T-helper 9 cell (primary cell): ENCODE measurements at places on chromosomes 1 and 21.

GRCh38 chr21:16713331-16714117, 799.3 kb upstream of the CXADR start:
- DNase-seq: no peak

DNA sequence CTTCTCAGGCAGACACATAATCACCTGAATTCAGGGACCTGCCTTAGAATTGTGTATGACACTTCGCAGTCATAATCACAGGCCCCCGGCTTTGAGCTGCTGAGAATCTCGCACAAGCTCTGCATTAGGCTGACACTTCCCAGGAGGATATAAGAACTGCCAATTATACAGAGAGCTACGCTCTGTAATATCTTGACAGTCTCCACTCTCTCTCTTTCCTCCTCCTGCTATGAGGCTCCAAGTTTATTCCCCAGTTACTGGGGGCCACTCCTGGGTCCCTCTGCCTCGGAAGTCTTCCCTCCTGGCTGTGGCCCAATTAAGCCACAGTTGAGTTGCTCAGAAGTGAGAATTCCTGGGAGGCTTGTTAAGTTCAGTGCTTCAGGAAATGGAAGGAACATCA, 42.7 kb downstream of the EBNA1BP2 start:
- DNase-seq: no peak

GRCh38 chr1:111976332-111976731, 13.1 kb downstream of the KCND3 start:
- no peak for DNase-seq

GRCh38 chr1:210437111-210437510, 108.4 kb downstream of the HHAT start:
- no peak for DNase-seq

DNA sequence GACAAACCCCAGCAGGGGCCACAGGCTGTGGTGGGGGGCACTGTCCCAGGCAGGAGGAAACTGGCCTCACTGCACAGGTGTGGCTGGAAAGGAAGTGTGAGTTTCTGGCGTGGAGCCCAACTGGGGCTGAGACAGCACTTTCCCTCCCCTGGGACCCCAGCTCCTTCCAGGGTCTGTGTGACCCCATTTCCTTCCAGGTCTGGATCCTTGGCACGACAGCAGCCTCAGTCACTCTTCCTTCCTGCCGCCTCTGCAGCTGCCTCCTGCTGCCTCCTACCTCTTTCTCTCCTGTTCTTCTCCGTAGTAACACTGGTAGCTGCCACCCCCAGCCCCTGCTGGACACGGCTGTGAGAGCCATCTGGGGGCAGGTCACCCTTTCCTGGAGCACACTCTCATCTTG, 88.0 kb downstream of the SIK1 start:
- DNase-seq: no peak

- DNase-seq: peak; percentile 85
Observed at GRCh38 chr1:9110669-9111356, 18.1 kb downstream of the GPR157 start.

DNA sequence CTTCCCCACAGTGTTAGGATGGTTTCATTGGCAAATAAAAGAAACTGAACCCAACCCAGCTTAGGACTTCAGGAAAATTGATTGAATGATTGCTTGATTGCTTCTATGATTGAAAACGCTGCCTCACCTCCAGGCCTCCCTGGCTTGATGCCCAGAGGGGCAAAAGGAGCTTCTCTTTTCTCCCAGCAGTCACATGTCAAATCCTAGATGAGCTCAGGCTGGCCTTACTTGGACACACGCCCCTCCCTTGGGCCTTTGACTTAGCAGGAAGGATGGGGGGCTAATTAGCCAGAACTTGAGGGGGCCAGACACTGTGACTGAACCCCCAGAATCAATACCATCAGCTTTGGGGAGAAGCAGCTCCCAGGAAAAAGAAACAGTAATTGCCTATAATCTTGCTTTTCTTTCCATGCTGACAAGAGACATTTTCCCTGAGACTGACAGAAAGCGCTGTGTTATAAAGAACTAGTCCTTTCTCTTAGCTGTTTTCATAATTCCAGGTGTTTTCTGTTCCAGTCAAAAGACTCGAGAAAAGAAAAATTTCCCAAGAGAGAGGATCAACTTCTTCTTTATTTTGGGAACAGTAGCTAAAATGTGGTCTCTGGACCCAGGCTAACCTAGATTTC, 50.8 kb upstream of the ATP5PO start:
- DNase-seq: no peak

DNA sequence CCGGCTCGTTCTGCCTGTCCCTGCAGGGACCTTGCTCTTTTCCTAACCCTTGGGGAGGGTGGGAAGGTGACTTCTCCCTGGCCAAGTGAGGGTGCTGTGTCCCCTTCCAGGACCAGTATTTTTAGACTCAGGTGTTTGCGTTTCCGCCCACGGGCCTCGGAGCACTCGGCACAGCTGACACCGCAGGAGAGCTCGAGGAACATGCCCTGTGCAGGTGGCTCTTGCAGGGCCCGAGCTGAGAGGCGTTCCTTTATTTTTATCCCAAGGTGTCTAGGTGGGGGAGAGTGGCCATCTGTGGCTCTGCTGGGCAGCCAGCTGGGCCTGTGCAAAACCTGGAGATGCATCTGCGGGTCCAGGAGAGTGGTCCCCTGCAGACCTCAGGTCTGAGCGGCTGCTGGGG, 16.0 kb downstream of the PLCH2 start:
- DNase-seq: no peak

GRCh38 chr1:24928689-24929397, 1.2 kb downstream of the RUNX3 start:
- peak; percentile 44 for DNase-seq

DNA sequence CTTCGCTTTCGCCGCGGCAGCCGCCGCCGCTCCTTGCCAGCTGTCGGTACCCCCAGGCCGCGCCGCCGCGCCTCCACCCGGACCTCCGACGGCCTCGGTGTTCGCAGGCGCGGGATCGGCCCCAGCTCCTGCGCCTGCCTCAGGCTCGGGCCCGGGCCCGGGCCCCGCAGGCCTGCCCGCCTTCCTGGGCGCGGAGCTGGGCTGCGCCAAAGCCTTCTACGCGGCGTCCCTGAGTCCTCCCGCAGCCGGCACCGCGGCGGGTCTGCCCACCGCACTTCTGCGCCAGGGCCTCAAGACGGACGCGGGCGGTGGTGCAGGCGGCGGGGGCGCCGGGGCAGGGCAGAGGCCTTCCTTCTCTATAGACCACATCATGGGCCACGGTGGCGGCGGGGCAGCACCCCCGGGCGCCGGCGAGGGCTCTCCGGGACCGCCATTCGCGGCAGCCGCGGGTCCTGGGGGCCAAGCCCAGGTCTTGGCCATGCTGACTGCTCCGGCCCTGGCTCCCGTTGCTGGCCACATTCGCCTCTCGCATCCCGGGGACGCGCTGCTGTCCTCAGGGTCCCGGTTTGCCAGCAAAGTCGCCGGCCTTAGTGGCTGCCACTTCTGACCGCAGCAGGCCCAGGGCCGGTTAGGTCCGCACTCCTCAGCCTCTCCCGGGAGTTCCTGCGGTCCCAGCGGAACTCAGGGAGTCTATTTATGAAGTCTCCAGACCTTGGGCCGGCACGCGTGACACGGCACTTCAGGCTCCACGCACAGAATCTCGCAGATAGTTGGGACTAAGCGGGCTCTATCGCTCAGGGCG, 1.4 kb downstream of the FOXD2 start:
- no peak for DNase-seq

- DNase-seq: peak; percentile 28
Observed at GRCh38 chr1:145961425-145962156, 2.8 kb downstream of the ANKRD34A start.

GRCh38 chr1:50930193-50930592, 29.9 kb downstream of the FAF1 start:
- DNase-seq: no peak

GRCh38 chr1:228120857-228121489, 11.9 kb upstream of the MRPL55 start:
- DNase-seq: no peak

DNA sequence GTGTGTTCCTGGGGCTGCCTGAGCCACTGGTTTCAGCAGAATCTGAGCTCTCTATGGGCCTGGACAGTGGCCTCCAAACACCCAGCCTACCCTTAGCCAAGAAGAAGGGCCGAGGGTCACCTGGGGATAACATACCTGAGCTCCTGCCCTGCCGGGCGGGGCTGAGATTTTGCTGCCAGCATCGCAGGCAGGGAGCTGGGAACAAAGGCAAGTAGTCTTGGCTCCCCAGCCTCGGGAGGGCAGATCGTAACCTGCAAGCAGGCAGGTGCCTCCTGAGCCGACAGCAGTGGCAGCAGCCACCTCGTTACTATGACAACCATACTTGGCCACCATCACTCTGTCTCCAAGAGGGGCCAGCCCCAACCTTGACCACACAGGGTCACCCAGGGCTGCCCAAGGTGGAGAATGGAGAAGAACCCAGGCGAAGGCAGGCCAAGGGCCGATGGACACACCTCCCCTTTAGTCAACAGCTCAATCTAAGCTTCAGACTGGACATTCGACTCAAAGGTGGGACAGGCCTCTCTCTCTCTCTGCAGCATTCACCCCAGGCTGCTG, 54.6 kb downstream of the TOMM20 start:
- DNase-seq: no peak

GRCh38 chr21:29490016-29490415, 191.3 kb downstream of the BACH1 start:
- DNase-seq: no peak

GRCh38 chr21:31659286-31659535, 282 bp upstream of the SOD1 start:
- no peak for DNase-seq

GRCh38 chr1:999725-1000356, at the start of gene HES4:
HES4 (minus strand) TSS chr1:1000097; CDS start chr1:999973, 124 bp downstream.
- peak; percentile 48 for DNase-seq
